Head of caudate nucleus (tissue), 42 donors: ENCODE measurements at places on chromosomes 13 and 19.

DNA sequence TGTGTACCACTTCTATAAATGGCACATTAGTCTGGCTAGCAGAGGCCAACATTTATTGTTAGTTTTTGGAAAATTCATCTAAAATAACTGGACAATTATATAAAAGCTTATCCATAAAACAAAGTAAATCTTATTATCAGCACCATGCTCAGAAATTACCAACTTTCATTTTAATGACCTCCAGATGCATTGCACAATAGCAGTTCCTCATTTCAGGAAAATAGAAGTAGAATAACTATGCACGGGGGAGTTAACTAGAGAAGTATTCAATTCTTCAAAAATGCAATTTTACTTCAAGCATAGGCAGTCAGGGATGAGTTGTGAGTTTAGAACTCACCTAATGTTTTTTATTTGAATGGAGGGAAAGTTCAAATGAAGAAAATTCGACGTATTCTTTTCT, 1023.5 kb downstream of the PCDH17 start:
- DNase-seq: no peak

DNA sequence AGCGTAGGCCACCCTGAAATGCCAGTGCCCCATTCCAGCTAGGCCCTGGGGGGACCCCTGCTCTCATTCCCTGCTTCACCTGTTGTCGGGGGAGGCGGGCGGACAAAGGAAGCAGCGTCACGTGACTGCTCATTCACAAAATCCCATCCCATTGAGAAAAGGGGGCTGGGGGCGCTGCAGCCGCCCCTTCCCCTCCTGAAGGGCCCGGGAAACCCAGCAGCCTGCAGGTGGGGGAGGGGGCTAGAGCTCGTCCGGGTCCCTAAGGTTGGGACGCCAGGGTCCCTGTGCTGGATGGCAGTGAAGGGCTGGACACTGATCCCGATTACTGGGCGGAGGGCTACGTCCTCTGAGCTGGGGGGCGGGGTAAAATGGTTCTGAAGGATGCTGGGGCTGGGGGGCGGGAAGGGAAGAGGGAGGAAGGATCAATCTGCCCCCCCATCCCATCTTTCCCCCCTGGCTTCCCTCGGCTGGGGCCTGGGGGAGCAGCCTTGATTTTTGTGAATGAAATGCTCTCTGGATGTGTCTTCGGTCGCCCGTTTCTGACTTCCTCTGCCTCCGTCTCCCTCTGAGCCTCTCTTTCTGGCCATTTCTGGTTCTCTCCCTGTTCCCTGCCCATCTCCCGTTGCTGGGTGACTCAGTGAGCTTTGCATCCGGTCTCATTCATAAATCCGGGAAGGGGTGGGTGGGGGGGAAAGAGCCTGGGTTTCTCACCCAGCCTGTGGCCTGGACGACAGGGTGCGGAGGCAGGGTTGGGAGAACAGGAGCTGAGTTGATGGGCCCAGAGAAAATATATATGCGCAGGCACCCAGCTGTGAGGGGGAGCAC, 816 bp downstream of the SPRED3 start:
- DNase-seq: peak; percentile 57

GRCh38 chr13:104740641-104741222, 1674.5 kb upstream of the SLC10A2 start:
- DNase-seq: no peak

DNA sequence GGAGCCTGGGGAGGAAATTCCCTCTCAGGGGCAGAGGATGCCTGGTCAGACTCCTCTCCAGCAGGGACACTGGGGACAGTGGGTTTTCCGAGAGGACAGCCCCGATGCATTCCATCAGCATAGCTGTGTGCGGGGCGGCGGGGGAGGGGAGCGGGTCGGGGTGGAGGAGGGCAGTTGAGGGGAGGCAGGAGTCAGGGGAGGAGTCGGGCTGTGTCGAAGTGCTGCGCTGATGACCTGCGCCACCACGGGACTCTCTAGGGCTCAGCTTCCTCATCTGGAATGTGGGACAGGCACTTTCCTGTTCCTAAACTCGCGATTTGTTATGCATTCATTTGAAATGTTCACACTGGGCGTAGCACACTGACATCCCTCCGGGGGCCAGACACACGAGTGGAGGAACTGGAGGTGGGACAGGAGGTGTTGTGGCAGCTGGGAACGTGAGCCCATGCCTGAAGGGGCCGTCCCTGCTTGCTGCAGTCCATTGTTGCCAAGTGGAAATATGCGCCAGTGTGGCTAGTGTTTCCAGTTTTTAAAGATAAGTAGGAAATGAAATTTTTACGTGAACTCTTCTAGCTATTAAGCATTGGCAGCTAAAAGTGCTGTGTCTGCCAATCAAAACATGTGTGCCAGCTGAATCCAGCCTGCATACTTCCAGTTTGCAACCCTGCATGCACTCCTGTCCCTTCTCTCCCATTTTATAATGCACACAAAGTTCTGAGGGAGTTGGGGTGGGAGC, 43.3 kb downstream of the FLT1 start:
- DNase-seq: no peak

DNA sequence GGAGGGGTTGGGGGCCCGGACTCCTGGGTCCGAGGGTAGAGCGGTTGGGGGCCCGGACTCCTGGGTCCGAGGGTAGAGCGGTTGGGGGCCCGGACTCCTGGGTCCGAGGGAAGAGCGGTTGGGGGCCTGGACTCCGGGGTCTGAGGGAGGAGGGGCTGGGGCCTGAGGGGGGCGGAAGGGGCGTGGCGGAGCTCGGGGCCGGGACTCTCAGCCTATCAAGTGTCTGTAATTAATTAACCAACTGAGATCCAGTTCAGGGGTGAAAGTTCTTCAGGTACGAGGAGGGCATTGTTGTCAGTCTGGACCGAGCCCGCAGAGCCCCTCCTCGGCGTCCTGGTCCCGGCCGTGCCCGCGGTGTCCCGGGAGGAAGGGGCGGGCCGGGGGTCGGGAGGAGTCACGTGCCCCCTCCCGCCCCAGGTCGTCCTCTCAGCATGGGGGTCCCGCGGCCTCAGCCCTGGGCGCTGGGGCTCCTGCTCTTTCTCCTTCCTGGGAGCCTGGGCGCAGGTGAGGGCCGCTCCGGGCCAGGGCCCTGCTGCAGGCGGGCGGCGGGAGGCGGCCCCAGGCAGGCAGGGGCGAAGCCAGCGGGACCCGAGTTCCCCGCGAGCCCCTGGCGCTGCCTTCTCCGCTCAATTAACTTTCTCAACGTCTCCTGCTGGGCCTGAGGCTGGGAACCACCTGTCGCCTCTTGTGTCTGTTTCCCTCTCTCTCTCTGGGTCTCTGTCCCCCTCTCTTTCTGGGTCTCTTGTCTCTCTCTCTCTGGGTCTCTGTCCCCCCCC, 697 bp downstream of the FCGRT start:
- no peak for DNase-seq

- DNase-seq: no peak
Observed at GRCh38 chr19:28960586-28960985, 252.4 kb downstream of the UQCRFS1 start.

DNA sequence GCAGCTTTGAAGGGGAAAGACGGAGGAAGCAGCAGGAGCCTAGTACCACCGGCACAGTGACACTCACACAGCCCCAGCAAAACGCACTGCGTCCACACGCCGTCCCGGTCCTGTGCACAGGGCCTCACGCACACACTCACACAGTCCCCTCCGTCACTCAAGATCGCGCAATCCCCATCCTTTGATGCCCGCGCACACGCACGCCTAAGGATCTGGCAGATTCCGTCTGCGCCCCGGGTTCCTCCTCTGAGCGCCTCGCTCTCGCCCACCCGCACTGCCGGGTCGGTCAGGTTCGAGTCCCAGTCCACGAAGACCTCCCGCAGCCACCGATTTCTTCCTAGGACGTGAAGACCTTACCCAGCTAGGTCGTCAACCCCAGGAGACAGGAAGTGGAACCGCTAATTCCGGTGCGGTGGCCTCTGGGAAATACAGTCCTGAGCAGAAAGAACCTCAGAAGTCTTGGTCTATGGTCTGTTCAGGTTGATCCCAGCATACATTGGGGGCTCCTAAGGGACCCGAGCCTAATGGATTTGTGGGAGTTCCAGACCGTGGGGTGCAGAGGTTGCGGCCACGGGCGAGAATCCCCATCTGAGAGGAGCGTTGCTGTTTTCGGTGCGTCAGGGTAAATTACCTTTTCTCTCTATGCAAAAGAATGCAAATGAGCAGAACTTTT, at the start of gene ZNF780B:
ZNF780B (minus strand) TSS at position 400 of the 673 bp plus-strand sequence. CDS start 5,899 bp downstream, outside the sequence.
- DNase-seq: peak; percentile 82

- no peak for DNase-seq
Observed at GRCh38 chr13:79450110-79450509, 30.8 kb upstream of the NDFIP2 start.

DNA sequence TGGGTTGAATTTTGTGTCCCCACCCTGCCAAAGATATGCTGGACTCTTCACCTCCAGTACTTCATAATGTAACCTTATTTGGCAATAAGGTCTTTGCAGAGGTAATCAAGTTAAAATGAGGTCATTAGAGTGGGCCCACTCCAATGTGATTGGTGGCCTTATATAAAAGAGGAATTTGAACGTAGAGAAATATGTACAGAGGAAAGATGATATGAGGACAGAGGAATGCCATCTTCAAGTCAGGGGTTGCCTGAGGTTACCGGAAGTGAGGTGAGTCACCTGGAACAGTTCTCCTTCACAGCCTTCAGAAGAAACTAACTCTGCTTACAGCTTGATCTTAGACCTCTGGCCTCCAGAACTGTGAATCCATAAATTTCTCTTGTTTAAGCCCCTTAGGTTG, 69.9 kb downstream of the GPC5 start:
- DNase-seq: no peak

- DNase-seq: peak; percentile 26
Observed at GRCh38 chr13:99218545-99218944, 17.9 kb downstream of the UBAC2 start.

DNA sequence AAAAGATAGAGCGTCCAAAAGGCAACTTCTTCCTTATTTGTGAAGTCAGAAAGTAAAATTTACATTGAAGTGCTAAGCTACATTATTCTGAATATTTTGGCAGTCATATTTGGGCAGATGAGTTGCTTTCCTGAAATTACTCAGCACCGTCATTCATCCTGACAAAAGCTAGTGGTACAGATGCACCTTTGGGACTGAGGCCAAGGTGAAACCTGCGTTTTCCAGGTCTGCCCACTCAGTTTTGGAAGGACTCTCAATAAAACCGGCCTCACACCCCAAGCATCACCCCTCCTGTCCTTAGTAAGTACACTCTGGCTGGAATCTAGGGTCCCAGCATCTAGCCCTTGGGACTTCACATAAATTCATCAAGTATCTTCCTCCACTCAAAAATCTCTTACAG, 187.5 kb downstream of the TM9SF2 start:
- DNase-seq: no peak

DNA sequence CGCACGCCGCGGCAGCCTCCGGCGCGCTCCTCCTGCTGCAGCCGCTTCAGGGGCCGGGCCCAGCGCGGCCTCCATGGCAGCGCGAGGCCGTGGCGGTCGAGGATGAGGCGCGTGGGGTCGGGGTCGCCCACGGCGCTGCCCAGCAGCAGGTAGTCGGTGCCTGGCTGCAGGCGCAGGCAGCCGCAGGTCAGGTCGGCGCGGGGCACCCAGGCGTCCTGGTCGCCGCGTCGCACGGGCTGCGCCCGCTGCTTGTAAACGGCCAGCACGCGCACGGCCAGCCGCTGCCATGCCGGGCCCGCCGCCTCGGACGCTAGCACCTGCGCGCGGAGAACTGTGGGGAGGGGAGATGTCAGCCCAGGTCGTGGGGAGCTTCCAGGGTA, 11.1 kb downstream of the NTN5 start:
- DNase-seq: no peak

- peak; percentile 74 for DNase-seq
Observed at GRCh38 chr19:32404933-32405430, 588 bp upstream of the DPY19L3 start.

DNA sequence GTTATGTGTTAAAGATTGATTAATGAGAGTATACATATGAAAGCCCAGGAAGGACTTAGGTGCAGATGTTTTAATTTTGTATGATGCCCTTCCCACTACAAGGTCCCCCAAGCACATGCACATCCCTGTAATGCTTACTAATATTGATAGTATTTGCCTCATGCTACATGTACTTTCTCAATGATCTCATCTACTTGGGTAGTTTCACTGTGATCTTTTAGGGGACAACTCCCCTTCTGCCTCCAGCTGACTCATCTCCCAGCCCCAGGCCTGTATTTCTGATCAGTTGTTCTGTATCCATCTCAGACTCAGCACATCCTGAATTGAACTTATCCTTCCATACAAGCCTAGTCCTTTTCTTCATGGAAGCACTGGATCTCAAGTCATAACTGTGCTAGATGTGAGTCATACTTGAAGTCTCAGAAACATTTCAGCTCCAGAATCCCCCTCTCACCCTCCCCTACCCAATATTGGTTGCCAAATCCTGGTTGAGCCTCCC, 49.4 kb upstream of the INTS6 start:
- no peak for DNase-seq

DNA sequence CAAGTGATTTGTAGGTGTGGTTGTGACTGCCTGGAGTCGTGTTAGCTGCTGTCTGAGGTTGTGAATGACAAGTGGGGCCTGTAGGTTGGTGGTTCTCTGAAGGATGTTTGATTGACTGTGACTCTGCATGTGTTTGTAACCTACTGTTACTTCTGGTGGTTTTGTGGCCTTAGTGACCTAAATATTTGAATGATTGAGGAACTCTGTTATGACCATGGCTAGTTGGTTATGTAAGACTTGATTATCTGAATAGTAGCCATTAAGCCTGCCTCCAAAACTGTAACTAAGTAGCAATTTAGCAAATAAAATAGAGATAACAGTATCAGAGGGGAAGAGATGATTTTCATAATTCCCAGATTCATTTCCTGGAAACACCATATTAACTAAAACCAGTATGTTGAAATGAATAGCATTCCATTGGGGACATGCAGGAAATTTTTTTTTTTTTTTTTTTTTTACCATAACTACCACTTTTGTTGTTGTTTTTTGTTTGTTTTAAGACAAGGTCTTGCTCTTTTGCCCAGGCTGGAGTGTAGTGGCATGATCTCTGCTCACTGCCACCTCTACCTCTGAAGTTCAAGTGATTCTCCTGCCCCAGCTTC, 865 bp downstream of the ZNF382 start:
- no peak for DNase-seq

- no peak for DNase-seq
Observed at GRCh38 chr13:19362946-19363510, 181.4 kb upstream of the TUBA3C start.

DNA sequence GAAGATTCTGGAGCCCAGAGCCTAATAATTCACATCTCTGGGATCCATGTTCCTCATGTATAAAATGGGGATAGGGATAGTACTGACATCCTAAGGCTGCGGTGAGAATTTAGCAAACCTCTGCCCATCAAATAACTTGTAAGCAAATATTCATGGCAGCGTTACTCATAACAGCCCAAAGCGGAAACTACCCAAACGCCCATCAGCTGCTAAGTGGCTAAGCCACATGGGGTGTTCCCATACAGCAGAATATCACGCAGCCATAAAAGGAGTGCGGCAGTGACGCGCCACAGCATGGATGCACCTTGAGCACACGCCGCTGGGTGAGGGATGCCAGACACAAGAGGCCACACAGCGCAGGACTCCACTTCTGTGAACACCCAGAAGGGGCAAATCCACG, 19.7 kb downstream of the VRK3 start:
- DNase-seq: no peak
